ENCODE measurements at places on chromosomes 3 and 15. TPM values are rescaled to one million over a fixed set of nuclear protein-coding genes. Genes with fewer than 3 reads are reported as not detected.
A peak's percentile ranks its signal among the peaks of the same experiment; 100 is the strongest.

DNA sequence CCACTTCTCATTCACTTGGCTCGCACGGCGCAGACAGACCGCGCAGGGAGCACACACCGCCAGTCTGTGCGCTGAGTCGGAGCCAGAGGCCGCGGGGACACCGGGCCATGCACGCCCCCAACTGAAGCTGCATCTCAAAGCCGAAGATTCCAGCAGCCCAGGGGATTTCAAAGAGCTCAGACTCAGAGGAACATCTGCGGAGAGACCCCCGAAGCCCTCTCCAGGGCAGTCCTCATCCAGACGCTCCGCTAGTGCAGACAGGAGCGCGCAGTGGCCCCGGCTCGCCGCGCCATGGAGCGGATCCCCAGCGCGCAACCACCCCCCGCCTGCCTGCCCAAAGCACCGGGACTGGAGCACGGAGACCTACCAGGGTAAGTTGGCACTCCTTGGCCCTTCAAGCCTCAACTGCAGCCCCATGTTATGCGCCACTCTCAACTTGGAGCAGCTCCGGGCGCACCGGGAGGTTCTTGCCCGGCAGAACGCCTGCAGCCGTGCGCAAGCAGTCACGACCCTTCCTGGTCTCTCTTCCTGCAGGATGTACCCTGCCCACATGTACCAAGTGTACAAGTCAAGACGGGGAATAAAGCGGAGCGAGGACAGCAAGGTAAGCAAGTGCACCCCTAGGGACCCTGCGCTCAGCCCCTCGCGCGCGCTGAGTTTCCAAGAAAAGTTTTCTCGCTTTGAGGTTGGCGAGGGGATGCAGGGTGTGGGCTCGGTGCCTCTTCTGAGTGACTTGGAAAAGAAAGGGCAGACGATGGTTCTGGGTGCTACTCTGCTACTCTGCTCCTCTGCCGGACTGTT is at the start of gene BHLHE40:
Gene BHLHE40 (plus strand): TSS at position 10 of the 801 bp plus-strand sequence. CDS start 282 bp downstream, at position 292.
- DNase-seq = peak; percentile 72

DNA sequence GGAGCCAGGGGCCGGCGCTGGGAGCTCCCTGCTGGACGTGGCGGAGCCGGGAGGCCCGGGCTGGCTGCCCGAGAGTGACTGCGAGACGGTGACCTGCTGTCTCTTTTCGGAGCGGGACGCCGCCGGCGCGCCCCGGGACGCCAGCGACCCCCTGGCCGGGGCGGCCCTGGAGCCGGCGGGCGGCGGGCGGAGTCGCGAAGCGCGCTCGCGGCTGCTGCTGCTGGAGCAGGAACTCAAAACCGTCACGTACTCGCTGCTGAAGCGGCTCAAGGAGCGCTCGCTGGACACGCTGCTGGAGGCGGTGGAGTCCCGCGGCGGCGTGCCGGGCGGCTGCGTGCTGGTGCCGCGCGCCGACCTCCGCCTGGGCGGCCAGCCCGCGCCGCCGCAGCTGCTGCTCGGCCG is 1.5 kb downstream of the SMAD6 start:
- DNase-seq = no peak

DNA sequence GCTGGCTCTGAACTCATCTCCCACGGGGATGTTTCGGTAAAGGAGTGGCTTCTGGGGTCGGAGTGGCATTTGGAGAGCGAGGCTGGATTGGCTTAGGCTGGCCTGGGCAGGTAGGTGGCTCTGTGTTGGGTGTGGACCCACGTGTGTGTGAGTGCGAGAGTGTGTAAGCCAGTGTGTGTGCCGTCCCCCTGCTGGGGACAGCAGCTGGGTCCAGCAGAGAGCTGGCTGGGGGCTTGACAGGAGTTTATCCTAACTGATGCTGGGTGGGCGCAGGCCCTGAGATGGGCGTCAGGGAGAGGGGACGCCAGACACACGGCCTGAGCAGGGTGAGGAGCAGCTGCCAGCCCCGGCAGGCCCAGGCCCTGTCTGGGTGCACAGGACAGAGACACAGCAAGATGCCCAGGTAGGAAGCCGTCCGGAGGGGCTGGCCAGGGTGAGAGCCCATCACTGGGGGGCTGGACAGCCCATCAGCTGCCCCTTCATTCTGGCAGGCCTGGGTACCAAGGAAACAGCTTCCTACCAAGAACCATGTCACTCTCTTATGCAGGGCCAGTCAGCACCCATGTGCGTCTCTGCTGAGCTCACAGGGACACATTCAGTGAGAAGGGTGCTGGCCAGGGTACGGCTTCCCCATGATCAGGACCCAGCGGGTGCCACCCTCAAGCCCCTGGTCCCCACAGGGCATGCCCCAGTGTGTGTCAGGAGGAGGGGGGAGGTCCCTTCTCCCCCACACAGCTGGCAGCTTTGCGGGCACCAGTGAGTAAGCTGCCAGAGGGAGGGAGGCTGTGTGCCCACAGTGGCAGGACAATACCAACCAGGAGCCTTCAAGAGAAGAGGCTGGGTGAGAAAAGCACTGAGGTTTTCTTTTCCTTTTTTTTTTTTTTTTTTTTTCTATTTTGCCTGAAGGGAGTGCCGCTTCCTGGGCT is 1.1 kb downstream of the PAK6 start:
- no peak for DNase-seq

Gene GOLGA8J
- not detected for total RNA-seq

- no peak for DNase-seq
Measured at GRCh38 chr3:36381311-36381956, 1.1 kb downstream of the STAC start.

DNA sequence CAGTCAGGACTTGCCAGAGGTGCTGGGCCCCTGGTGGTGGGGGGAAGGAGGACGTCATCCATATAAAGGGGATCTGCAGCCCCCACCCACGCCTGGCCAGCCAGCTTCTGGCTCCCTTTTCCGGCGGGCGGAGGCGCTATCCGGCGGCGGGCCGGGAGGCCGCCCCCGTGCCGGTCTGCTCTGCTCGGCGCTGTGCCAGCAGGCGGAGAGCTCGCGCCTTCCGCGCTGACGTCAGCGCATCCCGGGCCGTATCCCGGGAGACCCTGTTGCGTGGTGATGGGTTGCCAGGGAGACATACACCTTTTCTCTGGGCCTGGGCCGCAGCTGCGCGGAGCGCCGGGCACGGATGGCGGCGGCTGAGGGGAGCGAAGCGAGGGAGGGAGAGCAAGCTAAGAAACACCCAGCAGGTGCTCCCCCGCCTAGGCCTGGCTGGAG is 1.1 kb downstream of the FAM131A start:
- peak; percentile 86 for DNase-seq

Gene OCA2
- 0.20 TPM for total RNA-seq

Gene C3orf49
- not detected for total RNA-seq

Gene PRTG
- 3.4 TPM for total RNA-seq

DNA sequence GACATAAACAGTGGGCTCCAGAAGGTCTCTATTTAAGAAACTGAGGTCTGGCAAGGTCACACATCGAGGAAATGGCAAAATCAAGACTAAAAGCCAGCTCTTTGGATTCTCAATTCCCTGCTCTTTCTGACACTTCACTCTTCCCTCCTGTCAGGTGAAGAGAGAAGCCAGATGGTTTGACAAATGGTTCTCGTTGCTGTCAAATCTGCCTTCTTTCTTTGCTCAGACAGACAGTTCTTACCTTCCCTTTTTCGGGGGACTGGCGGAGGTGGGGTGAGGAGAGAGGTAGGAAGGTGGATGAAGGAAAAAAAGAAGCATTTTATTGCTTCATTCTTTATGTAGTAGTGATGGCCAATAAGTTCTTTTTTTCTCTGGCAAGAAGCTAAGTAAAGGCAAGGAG is 133.4 kb downstream of the LPP start:
- DNase-seq = no peak

DNA sequence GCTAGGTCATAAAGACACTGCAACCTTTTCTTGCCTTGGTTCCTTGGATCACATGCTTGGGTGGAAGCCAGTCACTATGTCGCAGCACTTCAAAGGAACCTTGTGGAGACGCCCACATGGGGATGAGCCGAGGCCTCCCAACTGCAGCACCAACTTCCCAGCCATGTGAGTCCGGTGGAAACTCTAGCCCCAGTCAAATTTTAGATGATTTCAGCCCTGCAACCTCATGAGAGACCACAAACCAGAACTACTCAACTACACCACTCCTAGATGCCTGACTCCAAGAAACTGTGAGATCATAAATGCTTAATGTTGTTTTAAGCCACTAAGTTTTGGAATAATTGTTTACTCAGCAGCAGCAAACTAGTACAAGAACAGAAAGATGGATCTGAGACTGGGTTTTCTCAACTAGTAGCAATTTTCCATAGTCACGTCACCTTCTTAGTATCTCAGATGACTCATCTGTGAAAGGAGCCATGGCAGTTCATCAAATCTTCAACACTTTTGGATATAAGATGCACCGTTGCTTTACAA is 86.5 kb downstream of the MB21D2 start:
- no peak for DNase-seq

DNA sequence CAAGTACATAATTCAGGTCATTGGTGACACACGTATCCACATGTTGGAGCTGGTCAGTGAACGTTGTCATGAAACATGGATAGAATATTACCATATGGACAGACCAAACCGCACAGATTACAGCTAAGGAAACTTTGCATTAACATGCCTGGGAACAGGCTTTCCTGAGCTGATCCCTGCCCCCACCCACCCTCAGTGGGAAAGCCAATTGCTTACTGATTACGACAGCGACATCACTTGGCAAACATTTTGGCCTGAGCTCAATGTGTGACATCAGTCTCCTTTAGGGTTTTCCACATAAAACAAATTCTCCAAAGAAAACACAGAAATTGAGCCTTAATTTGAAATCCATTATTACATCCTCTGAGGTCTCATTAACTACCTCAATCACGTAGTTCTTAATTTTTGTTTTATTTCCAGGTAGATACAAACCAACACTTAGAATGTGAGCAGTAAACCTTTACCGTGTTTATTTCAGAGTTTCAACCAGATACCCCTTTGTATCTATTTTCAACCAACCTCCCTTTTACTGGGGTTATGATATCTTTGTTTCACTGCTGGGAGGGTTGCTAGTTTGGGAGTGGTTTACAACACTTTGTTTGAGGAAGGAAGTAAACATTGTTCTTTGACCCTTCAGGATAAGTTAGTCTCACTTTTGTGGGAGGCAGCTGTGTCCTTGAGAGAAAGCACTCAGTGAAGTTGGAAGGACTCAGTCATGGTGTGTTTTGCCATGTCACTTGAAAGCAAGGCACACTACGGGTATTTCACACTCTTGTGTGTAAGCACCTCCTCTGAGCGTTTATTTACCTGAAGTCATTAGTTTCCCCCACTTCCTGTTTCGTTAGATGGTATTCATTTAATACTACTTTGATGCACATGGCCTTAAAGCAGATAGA is 103.1 kb downstream of the CMSS1 start:
- no peak for DNase-seq

- DNase-seq = no peak
Measured at GRCh38 chr3:27125821-27126501, 243.2 kb downstream of the NEK10 start.

- no peak for DNase-seq
Measured at GRCh38 chr15:29568840-29569532, 253.3 kb downstream of the TJP1 start.

GRCh38 chr3:16820485-16820884 is 64.3 kb upstream of the PLCL2 start:
- DNase-seq = no peak

- no peak for DNase-seq
Measured at GRCh38 chr3:158100681-158101080, 5.5 kb downstream of the SHOX2 start.

Gene ALDH1A2
- total RNA-seq = 0.31 TPM

GRCh38 chr3:107958146-107958545 is 132.7 kb downstream of the CD47 start:
- DNase-seq = no peak

- DNase-seq = no peak
Measured at GRCh38 chr3:38562467-38562925, 66.4 kb downstream of the EXOG start.

Gene ZNF710
- 26.2 TPM for total RNA-seq

Gene OIP5
- total RNA-seq = 36.7 TPM

GRCh38 chr3:133038731-133039375 is 662 bp downstream of the TMEM108 start:
- DNase-seq = no peak

GRCh38 chr15:45314960-45315359 is 62.9 kb downstream of the SLC28A2 start:
- no peak for DNase-seq

Gene BCHE
- 1.9 TPM for total RNA-seq

DNA sequence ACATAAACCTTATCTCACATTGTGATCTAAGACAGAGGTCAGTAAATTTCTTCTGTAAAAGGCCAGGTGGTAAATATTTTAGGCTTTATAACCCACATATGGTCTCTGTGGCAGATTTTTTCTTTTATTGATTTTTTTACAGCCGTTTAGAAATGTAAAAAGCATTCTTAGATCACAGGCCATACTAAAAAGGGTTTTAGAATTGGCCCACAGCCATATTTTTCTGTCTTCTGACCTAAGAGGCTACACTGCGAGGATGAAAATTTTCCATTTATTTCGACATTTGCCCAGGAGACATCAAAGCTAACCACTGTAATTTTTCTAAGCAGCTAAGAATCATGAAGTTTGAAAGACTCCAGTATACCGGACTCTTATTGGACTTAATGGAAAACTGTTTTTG is 377.2 kb upstream of the SGO1 start:
- no peak for DNase-seq
